ENCODE measurements at places on chromosomes 7 and 10.

- DNase-seq: no peak
These were observed 106.5 kb downstream of the ARHGAP12 start for GRCh38 chr10:31822150-31822549.

GRCh38 chr7:13563257-13563656 is 426.2 kb downstream of the ETV1 start:
- DNase-seq: no peak

GRCh38 chr7:31002256-31002655 is 38.5 kb downstream of the GHRHR start:
- no peak for DNase-seq

GRCh38 chr10:88707429-88708155 is 1.5 kb downstream of the LIPK start:
- no peak for DNase-seq

- peak; percentile 4 for DNase-seq
These were observed 596.6 kb downstream of the SDK1 start for GRCh38 chr7:3897430-3898372.

DNA sequence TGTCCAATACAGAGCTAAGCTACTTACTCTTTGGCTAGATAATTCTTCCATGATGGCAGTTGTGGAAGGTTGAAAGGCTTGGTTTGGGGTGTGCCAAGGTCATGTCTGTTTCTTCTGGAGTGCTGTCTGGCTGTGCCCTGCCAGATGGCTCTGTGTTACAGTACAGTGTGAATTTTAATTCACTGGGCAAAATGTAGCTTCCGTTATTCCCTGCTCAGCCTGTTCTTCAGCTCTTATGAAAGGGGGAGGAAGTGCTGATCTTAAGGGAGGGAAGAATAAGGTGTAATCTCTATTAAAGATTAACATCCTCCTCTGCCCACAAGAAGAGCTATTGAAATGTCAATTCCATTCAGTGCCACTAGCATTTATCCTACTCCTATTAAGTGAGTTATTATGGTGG is 52.2 kb downstream of the SND1 start:
- no peak for DNase-seq

GRCh38 chr7:128189231-128189930 is 51.7 kb upstream of the LEP start:
- DNase-seq: no peak

DNA sequence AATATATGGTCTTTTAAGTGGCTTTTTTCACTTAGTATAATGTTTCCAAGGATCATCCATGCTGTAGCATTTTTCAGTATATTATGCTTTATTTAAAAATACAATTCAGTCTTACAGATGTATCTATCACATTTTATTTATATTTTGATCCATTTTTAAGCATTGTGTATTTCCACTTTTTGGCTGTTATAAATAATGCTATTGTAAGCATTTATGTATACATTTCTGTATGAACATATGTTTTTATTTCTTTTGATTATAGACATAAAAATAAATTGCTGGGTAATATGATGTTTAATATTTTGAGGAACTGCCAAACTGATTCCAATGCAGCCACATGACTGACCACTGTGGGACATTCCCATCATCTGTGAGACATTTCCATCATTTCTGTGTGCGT is 1662.0 kb downstream of the REEP3 start:
- no peak for DNase-seq

DNA sequence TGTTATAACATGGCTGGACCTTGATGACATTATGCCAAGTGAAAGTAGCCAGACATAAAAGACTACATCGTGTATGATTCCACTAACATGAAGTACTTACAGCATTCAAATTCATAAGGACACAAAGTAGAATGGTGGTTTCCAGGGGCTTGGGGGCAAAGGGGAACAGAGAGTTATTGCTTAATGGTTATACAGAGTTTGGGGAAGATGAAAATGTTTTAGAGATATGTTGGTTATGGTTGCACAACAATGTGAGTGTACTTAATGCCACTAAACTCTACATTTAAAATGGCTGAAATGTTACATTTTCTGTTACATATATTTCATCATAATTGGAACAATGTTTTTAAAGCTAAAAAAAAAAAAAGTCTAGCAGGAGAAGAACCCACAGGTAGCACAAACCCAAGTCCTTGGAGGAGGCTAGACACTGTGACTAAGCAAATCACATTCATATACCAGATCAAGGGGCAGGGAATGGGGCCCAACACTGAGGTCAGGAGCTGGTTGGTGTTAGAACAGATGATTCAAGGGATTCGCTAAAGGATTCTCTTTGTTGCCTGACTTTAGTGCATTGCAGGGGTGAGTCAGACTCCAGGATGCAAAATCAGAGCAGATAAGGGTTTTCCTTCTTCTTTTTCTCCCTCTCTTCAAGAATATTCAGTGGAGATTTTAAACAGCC is 25.1 kb upstream of the AOAH start:
- no peak for DNase-seq

DNA sequence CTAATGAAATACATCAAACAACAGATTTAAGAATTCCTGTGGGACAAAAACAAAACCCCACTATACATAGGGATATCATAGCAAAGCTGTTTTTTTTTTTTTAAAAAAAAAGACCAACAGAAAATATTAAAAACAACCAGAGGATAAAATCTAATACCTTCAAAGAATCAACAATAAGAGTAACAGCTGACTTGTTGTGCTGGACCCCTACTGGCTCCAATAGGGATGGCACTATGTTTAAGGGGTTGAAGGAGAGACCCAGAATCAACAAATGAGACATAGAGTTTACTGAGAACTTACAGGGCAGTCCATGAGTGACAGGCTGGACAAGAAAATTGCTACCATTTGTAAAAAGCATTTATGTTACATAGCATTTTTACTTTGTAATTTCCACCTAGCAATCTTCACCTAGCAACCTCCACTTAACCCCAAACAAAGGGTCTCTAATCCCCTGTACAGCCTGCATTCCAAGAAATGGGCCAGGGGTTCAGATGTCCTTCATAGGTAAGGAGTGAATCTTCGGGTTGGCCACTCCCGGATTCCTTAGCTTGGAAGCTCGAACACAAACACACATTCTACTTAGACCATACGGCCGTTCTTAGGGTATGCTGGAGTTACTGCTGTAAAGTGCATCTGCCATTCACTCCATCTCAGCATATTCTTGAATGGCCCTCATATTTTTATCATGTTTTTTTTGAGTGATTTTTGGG is 25.8 kb downstream of the ASZ1 start:
- DNase-seq: no peak

DNA sequence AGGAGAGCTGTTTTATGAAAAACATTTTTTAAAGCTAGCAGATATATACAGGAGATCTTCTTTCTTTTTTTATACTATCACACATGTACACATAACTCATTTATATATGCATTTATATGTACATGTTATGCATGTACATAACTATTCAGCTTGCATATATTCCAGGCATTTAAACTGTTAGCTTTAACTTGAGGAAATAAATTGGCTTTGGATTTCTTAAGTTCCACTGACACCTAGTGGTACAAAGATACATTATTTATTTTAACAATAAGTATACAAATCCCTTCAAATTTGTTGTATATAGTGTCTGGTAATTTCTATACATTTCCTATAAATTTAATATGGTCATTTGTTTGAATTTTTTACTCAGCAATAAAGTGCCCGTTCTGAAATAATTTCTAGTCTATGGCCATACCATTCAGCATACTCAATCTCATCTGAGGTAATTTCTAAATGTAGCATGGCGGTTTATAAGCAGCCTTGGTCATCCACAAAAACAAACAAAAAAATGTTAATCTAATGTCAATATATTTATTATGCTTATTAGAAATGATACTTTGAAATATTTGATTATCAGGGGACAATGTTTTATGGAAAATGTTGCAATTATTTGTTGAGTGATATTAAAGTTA is 11.6 kb downstream of the ZDHHC6 start:
- no peak for DNase-seq

- DNase-seq: no peak
These were observed 60.3 kb upstream of the CFAP46 start for GRCh38 chr10:133002685-133003084.

- DNase-seq: no peak
These were observed 181.2 kb upstream of the PRSS58 start for GRCh38 chr7:142438923-142439515.

DNA sequence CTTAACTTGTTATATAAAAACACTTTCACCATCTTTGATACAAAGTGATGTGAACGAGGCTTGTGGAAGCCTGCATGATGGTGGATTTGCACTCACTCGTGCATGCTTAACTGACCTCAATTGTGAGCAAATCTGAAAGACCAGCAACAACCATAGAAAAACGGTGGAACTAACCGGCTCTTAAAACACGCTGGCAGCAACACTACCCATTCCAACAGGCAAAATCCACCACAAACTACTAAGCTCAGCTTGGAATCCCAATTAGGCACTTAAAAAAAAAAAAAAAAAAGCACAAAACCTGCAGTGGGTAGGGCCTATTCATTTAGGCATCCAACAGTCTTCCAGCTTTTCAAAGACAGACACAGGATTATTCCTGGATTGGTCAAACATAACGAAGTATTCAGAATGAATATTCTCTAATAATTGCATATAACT is 1.8 kb downstream of the GDI2 start:
- DNase-seq: no peak

DNA sequence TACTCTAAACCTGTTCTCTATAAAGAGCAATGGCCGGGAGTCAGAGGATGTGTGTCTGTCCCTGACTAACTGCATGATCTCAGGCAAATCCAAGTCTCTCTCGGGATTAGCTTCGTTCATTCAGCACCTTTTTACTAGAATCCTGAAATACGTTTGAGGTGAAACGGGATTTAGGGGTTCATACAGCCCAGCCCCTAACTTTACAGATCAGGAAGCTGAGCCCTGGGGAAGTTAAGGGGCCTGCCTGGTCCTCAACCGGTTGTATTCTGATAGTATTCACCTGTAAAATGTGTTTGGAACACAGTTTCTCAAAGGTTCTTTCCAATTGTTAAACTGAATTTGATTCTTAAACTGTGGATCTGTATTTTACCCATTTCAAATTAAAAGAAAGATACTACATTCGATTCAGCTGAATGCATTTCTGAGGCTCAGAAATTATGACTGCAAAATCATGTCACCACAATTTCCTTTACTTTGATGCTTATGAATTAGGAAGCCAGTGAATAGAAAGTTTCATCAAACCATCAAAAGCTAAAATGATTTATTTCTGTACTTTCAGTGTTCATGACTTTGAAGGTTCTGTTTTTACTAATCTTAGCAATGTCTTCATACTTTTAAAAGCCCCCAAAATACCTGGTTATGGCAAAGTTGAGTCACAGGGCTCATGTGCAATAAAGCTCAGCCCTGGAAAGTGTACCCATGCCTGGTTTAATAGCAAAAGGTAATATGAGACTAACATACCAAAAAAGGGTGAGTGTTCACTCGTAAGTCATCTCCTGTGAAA is 28.9 kb upstream of the EZH2 start:
- no peak for DNase-seq

- no peak for DNase-seq
These were observed 63.1 kb downstream of the TMEM209 start for GRCh38 chr7:130141884-130142653.

- no peak for DNase-seq
These were observed 113.7 kb downstream of the SVOPL start for GRCh38 chr7:138587485-138587884.

- no peak for DNase-seq
These were observed 14.1 kb downstream of the STAG3 start for GRCh38 chr7:100191775-100192174.

DNA sequence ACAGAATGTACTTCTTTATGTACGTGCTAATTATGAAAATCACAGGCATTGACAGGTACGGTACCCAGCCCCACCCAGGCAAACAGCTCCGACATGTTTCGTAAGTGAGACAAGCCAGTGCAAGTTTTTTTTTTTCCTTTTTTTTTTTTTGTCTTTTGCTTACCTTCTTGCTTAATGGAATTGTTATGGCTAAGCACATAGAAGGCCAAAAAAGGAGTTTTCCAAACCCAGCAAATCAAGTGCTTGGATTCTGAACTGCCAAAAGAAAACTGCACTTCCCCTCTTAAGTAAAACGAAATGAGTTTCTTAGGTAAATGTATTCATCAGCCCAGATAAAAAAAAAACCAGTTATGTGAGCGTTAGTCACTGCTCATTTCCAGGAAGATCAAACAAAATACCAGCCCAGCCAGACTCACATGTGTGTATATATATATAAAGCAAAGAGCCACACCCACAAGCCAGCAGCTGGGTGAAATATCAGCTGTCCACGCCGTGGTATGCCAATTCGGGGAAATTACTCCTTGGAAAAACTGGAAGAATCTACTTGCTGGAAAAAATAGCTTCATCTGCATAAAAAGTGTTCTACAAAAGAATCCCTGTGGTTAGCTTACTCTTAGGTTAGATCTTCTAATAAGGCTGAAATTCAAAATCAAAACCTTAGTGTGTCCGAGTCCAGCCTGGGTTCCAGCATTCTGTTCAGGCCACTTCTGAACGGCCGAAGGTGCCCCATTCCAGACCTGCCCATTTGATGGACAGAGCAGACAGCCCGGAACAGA is 8.0 kb downstream of the KLF6 start:
- no peak for DNase-seq

DNA sequence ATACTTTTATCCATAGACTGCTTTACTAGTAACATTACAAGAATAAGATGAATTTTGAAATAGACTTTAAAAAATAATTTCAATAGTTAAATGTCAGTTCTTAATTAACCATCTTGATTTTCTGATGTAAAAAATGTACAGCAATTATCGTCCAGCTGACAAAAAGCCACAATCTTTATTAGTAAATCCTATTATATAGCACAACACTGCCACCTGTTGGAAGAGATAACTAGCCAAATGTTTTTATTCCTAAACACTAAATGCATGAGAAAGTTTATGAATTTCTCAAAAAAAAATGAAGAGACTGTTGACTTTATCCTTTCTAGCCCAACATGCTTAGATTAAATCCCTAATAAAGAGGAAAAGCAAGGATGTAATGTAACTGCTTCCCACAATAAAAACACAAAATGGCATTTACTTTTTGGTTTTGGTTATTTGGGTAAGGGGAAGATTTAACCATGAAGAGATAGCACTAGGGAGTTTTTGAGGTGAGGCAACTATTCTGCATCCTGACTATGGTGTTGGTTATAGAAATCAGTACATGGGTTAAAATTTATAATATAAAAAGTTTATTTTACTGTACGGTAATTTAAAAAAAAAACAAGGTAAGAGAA is 8.0 kb downstream of the COA1 start:
- DNase-seq: no peak

- DNase-seq: no peak
These were observed 21.9 kb downstream of the PCBD1 start for GRCh38 chr10:70866424-70866823.

GRCh38 chr10:4058514-4059029 is 273.6 kb upstream of the KLF6 start:
- DNase-seq: no peak

Measured in stimulated activated CD4-positive, alpha-beta T cell treated with anti-CD3 and anti-CD28 coated beads, Interleukin-1b, Interleukin-23, amount 100 ng/mL, for 1 hour (primary cell).